ENCODE measurements at places on chromosomes 13 and 19.

GRCh38 chr13:36124236-36124822 is 6.9 kb downstream of the DCLK1 start:
- no peak for DNase-seq

DNA sequence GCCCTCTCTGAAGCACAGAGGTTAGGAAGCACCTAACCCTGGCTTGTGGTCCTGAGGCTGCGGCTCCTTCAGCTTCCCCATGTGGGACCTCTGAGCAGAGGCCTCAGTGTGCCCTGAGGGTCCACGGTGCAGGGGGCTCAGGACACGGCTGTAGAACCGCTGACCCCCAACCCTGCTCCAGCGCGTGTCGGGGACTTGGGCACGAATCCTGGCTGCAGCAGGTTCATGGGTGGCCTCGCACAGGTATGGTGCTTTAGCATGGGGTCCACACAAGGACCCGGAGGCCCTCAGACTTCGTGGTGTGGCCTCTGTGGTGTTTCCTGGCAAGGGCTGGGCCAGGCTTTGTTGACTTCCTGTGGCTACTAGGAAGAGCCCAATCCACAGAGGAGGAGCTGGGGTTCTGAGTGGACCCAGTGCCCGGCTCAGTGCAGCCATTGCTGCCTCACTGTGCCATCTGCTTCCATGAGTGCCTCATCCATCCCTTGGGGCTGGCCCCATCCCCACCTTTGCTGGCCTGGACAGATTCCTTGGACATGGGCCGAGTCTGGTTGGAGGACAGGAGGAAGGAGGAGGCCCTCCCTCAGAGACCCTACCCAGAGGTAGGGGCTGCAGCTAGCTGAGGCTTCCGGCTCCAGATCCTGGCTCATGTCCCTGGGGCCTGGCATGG is 24.5 kb downstream of the ZBTB7A start:
- DNase-seq: no peak

GRCh38 chr13:95296326-95296925 is 4.8 kb downstream of the ABCC4 start:
- peak; percentile 4 for DNase-seq

- DNase-seq: no peak
These were observed 6.7 kb downstream of the KHSRP start for GRCh38 chr19:6417713-6418561.

- DNase-seq: no peak
These were observed 64.7 kb downstream of the ZNF823 start for GRCh38 chr19:11674067-11674492.

DNA sequence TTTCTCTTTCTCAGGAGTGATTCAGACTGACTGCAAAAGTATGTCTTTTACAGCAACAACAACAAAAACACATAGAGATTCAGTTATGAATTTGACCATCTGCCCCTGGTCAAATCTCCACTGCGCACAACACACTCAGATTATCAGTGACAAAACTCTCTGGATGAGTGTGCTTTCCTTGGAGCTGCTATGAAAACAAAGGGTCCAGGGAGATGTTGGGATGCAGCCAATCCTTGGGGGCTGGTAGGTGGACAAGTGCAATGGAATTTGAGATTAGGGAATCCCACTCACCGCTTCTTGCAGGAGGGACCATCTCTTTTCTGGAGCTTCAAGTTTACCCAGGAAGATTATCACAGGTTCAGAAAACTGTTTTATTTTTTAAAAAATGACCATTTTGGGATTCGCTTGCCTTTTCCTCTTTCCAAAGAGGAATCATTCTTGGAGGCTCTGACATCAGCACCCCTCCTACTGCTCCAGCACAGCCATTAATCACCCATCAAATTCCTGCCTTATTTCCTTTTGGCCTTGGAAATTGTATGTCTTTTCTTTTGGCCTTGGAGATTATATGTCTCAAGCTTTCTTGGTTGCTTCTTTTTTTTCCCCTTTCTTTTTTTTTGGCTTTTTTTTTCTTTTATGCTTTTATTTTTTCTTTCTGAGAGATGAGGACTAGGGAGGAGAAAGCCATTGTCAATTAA is 311.8 kb downstream of the TSHZ3 start:
- DNase-seq: no peak

GRCh38 chr19:57075125-57075524 is 44.7 kb upstream of the USP29 start:
- DNase-seq: no peak
